NCI-H2107 (cell line): ENCODE measurements at places on chromosomes 12 and 14.
A peak's percentile ranks its signal among the peaks of the same experiment; 100 is the strongest.

- no peak for DNase-seq
Observed at GRCh38 chr14:74604911-74605310, 7.1 kb downstream of the LTBP2 start.

GRCh38 chr14:55126034-55126433 is 3.0 kb upstream of the LGALS3 start:
- no peak for DNase-seq

DNA sequence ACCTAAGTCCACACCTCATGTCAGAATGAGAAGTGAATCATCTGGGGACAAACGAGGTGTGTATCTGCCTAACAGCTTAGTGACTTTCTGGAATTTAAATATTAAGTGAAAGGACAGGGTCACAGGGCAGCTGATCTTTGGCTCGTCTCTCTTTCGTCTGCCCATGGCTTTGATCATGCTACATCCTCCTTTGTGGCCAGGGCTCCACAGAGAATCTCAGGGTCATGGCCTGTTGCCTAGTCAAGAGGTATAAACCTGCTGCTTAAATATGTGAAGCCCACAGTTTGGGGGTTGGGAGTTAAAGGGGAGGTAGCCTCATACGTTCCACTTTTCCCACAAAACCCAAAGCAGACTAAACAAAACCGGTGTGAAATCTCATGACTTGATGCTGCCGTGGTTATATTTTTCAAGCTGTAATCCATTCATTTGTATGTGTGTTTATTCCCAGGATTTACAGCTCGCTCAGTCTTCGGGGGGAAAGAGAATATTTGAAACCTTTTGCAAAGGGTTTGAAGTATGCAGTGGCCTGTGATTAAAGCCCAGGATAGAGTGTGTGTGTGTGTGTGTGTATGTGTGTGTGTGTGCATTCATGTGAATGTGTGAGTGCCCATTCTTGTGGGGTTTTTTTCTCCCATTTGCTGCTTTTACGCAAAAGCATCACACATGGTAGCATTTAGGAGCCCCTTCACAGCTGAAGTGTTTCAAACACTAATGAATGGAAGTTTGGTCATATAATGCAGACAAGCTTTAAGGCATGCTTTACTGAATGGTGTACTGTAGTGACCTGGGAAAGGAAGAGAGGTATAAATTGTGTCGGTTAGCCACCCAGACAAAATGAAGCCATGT is 137.1 kb downstream of the HMGA2 start:
- DNase-seq: no peak

GRCh38 chr14:76956316-76957090 is 72.0 kb downstream of the IRF2BPL start:
- DNase-seq: peak; percentile 98

GRCh38 chr12:4960547-4960946 is 50.8 kb downstream of the KCNA1 start:
- DNase-seq: no peak

- DNase-seq: no peak
Observed at GRCh38 chr12:54134850-54135249, 53.9 kb downstream of the SMUG1 start.

GRCh38 chr12:120979862-120980696 is 1.7 kb downstream of the HNF1A start:
- DNase-seq: no peak

- peak; percentile 11 for DNase-seq
Observed at GRCh38 chr14:102320033-102320660, 601 bp downstream of the ZNF839 start.

- DNase-seq: no peak
Observed at GRCh38 chr14:95387826-95388445, 68.2 kb upstream of the CLMN start.

- no peak for DNase-seq
Observed at GRCh38 chr12:68871921-68872320, 61.0 kb downstream of the CPM start.

- DNase-seq: no peak
Observed at GRCh38 chr14:61300754-61301153, 19.6 kb upstream of the TMEM30B start.

DNA sequence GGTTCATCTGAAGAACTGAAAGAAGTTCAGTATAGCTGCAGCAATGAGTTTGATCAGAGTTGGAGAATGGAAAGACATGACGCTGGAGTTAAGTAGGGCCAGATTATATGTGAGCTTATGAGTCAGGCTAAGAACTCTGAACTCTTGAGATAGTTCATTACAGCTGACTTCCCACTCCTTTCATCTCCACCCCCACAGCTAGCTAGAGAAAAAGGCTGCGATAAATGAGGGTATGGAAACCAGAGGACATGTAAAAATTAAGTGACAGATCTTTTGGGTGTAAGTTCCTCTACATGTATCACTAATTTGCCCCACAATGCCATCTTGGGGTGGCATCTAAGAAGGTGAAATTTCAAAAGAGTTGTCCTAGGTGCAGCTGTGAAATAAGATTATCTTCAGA is 28.6 kb downstream of the PYM1 start:
- DNase-seq: no peak

DNA sequence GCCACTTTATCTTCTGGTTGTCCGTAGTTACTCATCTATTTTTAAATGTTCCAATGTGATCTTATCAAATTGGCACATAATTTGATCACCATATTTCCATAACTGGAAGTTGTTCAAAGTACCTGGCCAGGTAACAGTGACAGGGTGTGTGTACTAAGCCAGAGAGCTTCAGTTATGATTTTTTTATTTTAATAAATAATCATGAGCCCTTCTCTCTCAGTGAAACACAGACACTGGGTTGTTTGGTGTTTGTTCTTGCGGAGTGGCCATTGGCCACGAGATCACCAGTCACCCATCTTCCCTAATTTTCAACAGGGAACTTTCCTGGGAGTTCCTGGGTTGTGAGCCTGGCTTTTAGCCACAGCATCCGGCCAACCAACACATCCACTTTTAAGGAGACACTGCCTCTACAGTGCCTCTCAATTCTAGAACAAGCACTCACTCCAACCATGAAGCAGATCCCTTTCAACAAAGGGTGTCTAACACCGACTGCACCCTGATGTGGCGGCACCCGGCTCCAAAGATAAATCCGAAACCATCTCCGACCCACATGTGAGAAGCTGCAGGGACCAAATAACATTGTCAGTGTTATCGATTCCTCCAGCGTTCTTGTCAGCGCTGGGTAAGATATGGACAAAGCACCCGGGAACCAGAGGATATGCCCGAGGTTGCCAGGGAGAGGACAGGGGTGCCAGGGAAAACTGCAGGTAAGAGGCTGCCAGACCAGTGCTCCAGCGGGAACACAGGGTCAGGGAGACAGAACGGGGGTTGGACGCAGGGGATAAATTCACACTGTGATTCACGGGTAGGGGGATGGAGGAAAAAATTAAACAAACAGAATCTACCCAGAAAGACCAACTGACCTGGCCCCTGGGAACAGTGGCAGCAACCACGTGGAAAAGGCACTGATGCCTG is 49.9 kb downstream of the FOXN3 start:
- no peak for DNase-seq

DNA sequence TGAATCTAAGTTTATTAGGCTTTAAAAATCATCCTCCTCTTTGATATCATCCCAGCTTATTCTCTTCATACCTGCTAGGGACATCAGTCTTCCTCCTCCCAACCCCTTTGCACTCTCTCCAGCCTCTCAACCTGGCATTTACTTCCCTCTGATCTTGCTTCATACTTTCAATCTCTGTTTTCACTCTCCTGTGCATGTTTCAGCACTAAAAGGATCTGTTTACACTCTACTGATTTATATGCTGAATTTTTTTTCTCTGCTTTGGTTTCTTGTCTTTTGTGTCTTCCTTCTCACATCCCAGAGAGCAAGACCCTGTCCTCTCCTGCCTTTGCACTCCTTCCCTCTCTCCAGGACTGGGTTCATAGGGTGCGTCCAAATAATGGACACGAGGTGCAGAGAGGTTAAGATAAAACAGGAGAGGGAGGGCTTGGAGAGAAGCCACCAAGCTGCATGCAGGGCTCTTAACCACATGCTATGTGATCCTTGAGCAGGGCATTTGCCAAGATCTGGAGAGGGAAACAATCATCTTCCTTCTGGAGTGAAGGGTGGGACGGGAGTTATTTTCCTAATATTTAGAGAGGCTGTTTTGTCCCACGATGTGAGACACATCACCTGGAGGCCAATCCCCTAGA is 3.0 kb upstream of the CISTR start:
- DNase-seq: no peak

DNA sequence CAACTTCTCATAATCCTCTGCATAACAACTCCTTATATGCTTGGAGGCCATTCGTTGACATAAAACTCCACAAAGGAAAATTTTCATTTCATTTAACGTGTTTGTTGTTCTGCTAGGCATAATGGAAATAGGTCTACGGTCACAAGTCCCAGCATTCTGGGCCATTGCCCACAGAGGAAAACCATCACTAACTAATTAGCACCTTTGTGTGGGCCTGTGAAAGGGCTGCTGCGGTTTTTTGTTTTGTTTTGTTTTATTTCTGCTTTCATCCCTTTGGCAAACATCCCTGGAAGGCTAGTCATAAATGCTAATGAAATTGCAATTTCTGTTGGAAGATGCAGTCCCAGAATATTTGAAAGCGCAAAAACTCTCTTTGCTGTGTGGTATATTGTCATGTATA is 180.3 kb downstream of the RMST start:
- DNase-seq: no peak

GRCh38 chr14:37198273-37198598 is 499 bp downstream of the MIPOL1 start:
- no peak for DNase-seq
